Neural crest cell (in vitro differentiated cells): ENCODE measurements at places on chromosomes 16 and 17. TPM values are rescaled to one million over a fixed set of nuclear protein-coding genes. Genes with fewer than 3 reads are reported as not detected.

- DNase-seq: peak; percentile 89
Observed at GRCh38 chr17:76141212-76142038, at the start of gene FOXJ1. TSS of gene FOXJ1 (minus strand) at chr17:76141245. CDS start at chr17:76140395, 850 bp downstream.

GRCh38 chr17:74512036-74512435 is 19.2 kb downstream of the CD300LB start:
- DNase-seq: no peak

DNA sequence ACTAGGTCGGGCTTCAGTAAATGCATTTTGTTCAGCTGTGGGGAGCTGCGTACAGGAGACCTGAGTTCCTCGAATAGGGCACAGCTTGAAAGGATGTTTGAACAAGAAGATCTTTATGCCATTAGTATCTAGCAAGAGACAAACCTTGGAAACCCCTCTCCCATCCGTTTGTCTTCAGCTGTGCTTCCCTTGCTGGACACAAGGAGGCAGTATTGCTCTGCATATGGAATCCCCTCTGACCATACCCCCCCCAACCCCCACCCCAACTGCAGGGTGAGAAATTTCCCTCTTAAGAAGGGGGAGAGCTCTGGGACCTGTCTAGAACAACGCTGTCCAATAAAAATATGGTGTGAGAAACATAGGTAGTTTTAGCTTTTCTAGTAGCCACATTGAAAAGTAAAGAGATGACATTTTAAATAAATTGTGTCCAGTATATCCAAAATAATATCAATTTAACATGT is 1.6 kb downstream of the MRM1 start:
- peak; percentile 54 for DNase-seq

DNA sequence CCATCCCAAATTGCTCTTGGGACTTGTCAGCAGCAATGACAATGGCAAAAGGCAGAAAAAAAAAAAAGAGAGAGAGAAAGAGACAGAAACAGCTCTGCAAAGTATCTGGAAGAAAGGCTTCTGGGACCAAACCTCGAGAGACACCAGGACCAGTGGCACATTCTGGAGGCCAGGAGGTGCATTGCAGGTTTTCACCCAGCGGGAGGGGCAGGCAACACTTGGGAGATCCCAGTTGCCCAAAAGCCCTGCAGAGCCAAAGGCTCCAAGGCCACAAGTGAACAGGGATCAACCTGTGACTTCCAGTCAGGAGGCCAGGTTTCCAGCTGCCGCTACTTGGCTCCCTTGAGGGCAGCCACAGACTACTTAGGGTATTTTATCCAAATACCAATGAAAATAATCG is 110.8 kb upstream of the CDH5 start:
- no peak for DNase-seq

DNA sequence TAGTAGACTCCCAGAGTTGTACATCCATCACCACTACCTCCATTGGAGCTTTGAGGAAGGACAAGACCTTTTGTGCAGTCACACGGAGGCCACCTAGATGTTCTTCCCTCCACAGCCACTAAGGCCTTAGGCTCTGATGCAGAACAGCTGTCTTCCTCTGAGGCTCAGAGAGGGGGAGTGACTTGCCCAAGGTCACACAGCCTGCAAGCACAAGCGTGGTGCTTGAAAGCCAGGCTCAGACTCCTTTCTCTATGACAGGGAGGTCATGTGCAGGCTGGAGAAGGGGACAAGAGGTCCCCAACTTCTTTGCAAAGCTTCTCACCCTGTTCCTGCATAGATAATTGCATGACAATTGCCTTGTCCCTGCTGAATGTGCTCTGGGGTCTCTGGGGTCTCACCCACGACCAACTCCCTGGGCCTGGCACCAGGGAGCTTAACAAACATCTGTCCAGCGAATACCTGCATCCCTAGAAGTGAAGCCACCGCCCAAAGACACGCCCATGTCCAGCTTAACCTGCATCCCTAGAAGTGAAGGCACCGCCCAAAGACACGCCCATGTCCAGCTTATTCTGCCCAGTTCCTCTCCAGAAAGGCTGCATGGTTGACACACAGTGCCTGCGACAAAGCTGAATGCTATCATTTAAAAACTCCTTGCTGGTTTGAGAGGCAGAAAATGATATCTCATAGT is 12.7 kb downstream of the SCGB1C2 start:
- no peak for DNase-seq

- DNase-seq: no peak
Observed at GRCh38 chr17:72021417-72022041, 99.3 kb upstream of the SOX9 start.

DNA sequence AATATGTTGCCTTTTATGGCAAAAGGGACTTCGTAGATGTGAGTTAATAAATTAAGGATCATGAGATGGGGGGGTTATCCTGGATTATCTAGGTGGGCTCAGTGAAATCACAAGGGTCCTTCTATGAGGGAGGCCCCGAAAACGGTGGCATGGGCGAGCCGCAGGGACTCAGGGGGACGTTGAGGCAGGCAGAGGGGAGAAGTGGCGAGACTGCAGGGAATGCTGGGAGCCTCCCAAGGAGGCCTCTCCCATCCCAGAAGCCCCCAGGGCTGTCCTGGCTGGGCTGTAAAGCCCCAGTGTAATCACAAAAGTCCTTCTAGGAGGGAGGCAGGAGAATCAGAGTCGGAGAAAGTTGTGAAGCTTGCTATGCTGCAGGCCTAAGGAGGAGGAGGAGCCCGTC is 35.0 kb downstream of the ITGAE start:
- DNase-seq: no peak

DNA sequence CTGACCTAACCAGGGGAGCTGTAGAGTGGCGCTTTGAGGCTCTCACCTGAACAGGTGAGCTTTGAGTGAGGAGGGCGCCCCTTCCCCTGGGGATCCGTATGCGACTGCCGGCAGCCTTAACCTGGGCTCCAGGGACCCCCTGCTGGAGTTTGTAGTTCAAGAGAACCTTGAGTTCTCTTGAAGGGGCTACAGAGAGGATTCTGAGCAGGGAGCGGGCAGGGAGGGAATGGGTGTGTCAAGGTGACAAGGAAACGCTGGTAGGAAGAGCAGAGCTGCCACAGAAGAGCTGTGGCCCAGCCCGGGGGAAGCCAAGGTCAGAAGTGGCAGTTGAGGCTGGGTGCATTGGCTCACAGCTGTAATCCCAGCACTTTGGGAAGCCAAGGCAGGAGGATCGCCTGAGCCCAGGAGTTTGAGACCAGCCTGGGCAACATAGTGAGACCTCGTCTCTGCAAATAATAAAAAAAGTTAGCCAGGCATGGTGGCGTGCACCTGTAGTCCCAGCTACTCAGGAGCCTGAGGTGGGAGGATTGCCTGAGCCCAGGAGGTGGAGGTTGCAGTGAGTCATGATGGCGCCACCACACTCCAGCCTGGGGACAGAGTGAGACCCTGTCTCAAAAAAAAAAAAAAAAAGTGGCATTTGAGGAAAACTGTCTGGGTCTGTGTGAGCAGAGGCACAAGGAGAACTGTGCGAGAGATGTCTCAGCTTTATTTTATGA is 1.2 kb downstream of the LLGL2 start:
- DNase-seq: no peak

GRCh38 chr16:64880994-64881393 is 240.9 kb downstream of the CDH11 start:
- DNase-seq: no peak

DNA sequence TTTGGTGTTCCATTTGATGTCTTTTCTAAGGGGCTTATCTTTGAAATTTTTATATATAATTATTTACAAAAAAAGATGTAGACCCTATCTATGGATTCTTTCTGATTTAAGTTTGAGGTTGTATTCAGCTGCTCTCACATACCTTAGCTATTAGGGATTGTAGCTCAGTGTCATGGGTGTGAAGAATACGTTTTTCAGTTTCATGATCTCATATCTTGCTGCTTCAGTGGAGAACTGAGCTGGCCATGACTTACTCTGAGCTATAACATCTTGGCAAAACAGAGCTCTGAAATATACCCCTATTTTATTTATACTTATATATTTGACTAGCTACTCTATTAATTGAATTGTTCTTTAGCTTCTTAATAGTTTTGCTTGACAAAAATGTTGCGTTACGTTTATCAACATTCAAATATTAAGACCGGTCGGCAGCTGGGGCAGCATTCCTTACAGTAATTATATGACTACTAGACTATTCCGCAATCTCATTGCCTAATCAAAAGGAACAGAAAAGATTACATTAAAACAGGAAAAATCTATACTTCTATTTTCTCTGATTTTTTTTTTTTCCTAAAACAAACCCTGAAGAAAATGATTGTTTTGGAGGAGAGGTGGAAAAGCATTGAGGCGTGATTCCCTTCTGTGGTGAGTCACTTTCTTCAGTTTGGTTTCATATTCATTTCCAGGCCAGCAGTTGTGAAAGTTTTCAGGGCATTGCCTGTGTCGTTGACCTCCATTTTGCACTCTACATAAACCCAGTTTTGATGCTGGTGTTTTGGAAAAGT is 24.1 kb upstream of the KRT24 start:
- no peak for DNase-seq

DNA sequence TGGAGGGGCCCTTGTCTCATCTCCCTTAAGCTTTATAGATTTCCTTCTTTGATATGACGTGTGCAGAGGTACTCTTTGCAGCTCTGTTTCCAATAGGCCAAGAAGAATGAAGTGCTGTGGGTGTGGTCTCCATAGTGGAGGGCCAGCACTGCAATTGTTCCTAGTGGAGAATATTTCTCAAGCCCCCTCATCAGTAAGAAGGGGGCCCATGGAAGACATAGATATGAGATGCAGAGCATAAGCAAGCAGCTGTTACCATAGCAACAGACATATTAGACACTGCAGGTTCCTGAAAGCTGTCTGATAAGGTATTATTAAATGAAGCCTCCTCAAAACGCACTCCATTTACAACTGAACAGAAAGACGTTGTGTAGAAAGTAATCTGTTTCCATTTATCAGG is 240.7 kb downstream of the ZFHX3 start:
- no peak for DNase-seq

DNA sequence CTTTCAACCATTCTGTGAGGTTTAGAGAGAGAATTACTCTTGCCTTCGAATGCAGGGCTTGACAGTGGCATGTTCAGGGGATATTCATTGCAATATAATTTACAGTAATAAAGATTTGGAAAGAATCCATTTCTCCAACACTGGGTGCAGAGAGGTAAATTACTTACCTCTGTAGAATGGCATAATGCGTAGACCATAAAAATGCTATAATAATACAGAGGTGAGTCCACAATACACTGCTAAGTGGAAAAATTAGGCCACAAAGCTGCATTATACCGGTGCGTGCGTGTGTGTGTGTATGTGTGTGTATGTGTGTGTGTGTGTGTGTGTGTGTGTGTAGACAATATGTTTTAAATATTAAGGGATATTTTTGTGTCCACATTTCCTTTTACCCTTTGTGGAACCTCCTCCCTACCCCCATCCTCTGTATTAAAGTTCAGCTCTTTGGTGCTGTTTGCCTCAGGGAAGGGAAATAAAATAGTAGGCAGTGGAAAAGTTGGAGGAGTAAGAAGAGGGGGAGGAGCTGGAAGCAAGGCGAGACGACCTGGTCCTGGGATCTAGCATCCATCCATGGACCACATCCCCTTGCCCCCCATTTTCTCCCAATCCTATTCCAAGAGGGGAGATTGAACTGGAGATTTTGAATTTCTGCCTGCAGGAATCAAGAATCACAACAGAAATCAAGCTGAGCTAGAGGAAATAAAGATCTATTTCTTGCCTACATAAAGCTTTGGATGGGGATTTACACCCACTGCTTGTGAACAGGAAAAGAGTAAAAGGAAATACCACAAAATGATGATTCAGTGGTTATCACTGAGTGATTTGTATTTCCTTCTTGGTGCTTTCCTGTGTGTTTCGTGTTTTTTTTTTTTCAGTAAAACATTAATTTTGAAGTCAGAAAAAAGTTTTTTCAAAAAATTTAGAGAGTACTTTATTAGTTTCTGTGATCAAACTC is 124.8 kb downstream of the RGS9 start:
- no peak for DNase-seq

DNA sequence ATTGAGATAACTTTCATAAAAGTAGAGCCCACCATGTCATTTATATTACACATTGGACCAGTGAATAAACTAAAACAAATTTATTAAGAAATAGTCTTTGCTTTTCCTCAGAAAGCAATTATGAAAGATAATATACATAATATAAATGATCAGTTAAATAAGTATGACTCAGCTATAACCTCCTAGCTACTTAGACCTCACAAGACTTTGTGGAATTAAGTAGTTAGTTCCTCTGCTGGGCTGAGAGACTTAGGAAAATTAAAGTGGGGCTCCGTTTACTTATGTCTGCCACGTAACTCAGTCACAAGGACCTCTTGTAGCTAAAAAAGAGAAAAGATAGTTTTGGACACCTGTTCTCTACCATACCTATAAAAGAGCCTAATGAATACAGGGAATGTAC is 76.9 kb downstream of the MRTFB start:
- no peak for DNase-seq

DNA sequence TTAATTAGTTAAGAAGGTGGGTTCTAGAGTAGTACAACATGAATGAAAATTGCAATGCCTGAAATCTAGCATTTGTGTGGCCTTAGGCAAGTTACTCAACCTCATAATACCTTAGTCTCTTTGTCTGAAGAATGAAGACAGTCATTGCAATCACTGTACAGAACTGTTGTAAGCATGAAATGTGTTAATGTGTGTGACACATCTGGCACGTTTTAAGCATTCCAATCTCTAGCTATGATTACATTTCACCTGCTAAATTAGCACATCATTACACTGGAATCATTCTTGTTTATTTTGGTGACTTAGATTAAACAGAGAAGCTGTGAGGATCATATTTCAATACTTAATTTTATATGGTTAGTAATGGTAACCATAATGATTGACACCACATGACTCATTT is 629.7 kb upstream of the KIF2B start:
- DNase-seq: no peak

DNA sequence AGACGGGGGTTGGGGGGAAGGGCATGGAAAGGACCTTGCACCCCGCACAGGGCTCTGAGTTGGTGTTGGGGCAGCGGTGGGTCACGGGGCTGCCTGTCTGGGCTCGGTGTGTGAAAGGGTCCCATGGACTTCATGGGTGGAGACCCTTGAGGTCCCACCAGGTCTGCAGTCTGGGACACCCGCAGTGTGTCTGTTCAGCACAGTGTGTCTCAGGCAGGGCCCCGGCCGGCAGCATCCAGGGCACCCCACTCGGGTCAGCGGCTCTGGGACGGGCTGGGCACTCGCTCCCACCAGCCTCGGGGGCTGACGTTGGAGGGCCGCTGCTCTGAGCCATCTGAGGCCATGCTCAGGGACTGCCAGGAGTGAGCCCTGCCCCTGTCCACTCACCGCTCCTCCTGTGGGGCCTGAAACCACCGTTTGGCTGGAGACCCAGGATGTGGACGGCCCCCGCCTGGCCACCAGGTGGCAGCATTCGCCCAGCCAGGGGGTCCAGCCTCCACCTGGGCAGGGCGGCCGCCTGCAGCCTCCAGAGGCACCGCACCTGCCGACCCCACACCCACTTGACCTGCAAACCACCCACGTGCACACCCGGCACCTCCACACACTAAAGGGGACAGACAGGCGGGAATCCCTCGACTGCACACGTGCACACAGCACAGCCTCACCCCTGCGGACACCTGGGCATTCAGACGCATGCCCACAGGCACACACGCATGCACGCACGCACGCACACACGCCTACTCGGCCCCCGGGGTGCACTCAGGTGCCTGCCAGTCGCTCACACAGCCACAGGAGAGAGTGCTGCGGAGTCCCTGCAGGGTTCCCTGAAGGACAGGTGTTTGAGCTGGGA is 10.1 kb upstream of the ZFPM1 start:
- DNase-seq: peak; percentile 81

The HSD17B1 gene
- 1.2 and 1.9 TPM in 2 replicates for total RNA-seq

The PRSS53 gene
- 3.7 and 4.4 TPM in 2 replicates for total RNA-seq
